Mesendoderm (in vitro differentiated cells): ENCODE measurements at places on chromosomes 7 and 10.

- peak; percentile 79 for DNase-seq
Measured at GRCh38 chr7:121395494-121395960, 581 bp downstream of the FAM3C start.

DNA sequence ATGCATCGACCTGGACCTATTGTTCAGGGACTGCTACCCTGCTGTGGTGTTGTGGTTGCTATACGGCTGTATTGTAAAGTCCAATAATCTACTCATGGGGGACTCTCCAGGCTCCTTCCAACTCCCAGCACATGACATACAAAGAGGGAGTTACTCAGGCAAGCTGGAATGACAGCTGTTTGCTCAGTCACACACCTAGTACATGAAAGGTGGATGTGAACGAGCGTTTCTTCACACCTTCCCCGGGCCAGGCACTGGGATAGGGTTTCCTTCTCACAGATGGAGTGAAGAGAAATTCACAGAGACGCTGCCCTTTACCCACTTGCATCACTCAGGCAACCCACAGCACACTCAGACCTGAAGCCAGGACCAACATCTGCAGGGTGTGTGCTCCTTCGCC is 215.7 kb downstream of the TNS3 start:
- DNase-seq: no peak

DNA sequence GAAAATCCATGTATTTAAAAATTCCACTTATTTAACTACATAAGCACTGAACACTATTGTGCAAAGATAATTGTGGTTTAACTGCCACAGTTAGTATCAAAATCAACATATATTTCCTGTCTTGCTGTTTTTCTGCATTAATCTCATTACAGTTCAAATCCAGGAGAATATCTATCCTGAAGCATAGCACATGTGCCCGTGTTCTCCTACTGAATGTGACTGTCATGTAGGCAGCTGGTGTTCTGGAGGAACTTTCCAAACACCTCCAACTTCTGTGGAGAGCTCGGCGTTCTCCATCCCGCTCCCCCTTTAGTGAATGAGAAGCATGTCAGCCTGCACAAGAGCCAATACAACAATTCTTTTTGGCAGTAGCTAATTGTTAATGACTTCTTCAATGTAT is 76.4 kb upstream of the IKZF1 start:
- DNase-seq: no peak

GRCh38 chr10:13643016-13643415 is 56.3 kb downstream of the PRPF18 start:
- no peak for DNase-seq

- no peak for DNase-seq
Measured at GRCh38 chr10:59133841-59134593, 42.4 kb upstream of the PHYHIPL start.

DNA sequence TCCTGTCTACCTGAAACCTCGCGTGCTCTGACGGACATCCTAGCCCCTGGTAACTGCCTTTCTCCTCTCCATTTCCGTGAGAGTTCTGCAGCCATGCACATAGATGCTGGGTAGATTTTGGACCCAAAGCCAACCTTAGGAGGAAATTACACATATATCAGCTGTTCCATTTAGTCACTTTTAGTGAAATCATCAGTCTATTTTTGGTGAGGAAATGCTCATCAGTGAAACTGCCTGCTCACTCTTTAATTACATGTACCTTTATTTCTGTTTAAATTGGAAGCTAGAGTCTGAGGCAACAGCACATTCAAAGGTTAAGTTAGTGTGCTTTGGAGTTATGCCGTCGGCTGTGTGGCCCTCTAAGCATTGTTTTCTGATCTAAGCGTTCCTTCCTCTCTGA is 231.3 kb downstream of the WDR37 start:
- no peak for DNase-seq

GRCh38 chr7:101816595-101817470 is 593 bp upstream of the CUX1 start:
- peak; percentile 50 for DNase-seq

- DNase-seq: no peak
Measured at GRCh38 chr10:101073631-101074030, 11.8 kb downstream of the KAZALD1 start.

DNA sequence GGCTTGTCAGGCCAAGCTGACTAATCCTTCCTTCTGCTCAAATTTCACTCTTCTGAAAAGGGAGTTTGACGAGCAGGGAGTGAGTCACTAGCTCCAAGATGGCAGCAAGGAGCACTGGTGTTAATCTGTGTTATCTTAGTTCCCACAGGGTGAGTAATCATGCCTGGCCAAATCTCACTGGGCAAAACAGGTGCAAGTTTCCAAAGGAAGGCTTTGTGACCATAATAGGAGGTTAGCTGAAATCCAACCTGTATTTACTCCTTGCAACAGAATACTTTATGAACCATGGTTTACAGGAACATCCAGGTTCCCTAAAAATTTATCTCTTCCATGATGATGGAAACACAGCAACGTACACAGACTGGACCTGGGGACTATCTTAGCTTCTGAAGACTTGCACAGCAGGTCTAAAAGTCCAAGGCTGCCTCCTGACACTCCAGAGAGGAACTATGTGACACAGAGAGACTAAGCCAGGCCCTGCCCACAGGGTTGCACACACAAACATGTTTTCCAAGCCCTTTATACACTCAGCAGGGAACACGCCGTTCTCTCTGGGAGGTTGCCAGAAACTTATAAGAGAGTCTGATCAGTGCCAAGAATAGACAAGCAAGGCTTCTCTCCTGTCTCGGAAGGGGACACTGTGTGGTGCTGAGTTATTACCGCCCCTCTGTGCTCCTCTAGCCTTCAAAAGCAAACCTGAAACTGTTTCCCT is 46.3 kb downstream of the PDK4 start:
- DNase-seq: peak; percentile 80

DNA sequence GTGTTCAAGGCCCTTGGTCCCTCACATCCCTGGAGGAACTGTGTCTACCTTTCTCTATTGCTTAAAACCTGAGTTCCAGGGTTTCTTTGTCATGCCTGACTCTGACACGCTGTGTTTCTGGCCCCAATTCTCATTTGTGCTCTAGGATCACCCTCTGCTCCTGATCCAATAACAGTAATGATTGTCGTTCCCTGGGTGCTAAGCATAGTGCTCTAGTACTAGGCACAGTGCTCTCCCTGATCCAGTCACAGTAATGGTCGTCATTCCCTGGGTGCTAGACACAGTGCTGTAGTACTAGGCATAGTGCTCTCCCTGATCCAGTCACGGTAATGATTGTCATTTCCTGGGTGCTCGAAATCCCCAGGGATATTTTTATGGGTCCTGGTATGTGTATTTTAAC is 46.6 kb upstream of the UCN3 start:
- no peak for DNase-seq

- DNase-seq: no peak
Measured at GRCh38 chr10:48241332-48241731, 33.2 kb downstream of the FRMPD2 start.

DNA sequence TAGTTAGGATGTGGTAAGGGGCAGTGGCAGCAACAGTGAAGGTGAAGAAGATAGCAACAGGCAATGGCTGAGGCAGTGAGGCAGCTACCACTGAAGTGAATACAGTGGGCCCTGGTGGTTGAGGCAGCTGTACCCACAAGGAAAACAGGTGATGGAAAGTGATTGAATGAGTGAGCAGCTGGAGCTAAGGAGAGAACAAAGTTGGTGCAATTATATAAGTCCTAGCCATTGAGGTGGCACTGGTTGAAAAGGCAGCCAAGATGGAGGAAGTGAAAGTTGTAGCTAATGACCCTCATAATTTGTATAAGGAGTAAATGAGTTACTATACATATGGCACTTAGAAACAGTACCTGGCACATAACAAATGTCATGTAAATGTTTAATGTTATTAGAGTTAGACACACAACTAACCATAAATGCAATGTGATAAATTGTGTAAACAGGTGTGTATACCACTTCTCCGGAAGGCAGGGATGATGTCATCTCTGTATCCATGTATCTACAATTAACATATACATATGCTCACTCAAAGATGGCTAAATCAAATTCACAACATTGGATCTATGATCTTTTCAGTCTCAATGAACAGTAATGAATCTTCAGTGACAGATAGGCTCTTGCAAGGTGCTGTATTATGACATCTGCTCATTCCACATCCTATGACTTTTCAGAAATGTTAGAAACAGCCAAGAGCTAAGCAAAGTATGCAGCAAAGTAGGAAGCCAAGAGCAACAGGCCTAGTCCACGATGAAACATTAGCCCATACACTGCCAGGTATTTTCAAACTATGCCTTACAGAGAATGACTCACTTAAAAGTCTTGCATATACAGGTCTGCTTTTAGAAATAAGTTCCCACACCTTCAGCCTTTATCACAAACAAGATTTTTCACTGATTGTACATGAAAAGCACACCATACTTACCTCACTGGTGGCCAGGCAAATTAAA is 10.7 kb downstream of the XPNPEP1 start:
- peak; percentile 32 for DNase-seq

DNA sequence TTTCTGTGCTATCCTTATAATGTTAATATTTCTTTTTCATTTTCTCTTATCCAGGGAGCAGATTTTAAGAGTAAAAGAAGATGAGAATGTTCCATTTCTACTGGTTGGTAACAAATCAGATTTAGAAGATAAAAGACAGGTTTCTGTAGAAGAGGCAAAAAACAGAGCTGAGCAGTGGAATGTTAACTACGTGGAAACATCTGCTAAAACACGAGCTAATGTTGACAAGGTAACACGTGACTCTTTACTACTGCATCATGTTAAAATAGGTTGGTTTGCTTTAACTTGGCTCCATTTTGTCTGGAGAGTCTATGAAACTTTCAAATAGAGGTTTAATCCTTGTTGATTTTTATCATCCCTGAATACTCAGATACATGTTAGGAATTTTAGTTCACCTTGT is 73.3 kb downstream of the RALA start:
- no peak for DNase-seq

- no peak for DNase-seq
Measured at GRCh38 chr10:103849880-103850571, 5.3 kb downstream of the SH3PXD2A start.

DNA sequence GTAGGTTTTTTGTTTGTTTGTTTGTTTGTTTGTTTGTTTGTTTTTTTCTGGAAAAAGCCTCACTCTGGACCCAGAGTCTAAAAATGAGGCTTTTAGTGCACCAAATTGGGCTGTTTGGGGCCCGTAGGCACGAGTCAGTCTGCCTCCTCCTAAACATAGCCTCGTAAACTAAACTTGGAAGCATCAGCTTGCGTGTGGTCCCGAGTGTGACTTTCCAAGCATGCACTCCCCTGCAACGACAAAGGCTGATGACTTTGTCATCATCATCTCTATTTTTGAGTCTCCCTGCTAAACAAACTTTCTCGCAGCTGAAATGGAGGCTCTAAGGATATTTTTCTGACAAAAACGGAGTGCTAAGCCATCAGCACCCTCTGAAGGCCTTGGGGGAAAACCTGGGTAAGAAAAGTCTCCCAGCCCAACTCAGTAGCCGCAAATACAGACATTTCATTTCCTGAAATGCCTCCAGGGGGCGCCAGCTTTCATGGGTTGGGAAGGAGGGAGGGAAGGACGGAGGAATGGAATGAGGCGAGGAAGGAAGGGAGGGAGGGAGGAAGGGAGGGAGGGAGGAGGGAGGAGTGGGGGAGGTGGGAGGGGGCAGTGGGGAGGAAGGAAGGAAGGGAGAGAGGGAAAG is 245.9 kb downstream of the KCNMA1 start:
- peak; percentile 94 for DNase-seq

- peak; percentile 28 for DNase-seq
Measured at GRCh38 chr7:37986908-37987330, 66.5 kb downstream of the EPDR1 start.

GRCh38 chr10:23610626-23611307 is 171.9 kb downstream of the OTUD1 start:
- no peak for DNase-seq

- DNase-seq: no peak
Measured at GRCh38 chr7:112556633-112557032, 75.8 kb downstream of the LSMEM1 start.

DNA sequence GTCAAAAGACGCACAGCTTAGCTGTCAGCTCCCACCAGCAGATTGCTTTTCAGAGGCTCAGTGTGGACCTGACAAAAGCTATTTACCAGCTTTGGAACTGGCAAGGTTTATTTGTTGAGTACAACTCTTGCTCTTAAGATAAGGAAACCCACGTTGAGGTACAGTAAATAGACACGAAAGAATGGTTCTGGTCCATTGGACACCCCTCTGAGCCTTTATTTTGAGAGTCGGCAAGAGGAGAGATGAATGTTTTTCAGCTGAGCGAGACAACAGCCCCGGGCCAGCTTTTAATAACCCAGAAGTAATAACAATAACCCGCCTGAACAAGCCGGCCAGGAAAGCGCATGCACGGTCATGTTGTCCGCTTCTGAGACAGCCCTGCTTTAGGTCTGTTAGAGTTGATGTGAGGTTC is 49.0 kb downstream of the WNT2 start:
- DNase-seq: no peak

GRCh38 chr7:157543791-157544190 is 207.0 kb downstream of the DNAJB6 start:
- no peak for DNase-seq

- no peak for DNase-seq
Measured at GRCh38 chr7:17207220-17207619, 91.2 kb upstream of the AHR start.

- no peak for DNase-seq
Measured at GRCh38 chr7:91013078-91013477, 251.2 kb upstream of the FZD1 start.

DNA sequence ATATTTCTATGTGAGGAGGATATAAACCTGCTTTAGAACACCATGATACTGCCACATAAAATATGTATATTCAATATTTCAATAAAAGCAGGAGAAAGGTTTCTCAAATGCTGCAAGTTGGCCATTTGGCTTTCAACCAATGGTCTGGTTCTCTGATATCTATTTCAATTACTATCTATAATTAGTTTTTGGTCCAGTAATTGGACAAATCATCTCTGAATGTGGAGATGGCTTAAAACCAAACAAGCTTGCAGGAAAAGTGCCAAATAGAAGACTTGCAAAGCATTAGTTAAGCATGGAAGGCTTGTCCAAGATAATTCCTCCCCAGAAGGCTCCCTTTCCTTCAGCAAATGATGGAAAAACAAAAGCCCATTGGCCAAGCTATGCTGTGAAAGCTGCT is 140.1 kb downstream of the CPEB3 start:
- no peak for DNase-seq

DNA sequence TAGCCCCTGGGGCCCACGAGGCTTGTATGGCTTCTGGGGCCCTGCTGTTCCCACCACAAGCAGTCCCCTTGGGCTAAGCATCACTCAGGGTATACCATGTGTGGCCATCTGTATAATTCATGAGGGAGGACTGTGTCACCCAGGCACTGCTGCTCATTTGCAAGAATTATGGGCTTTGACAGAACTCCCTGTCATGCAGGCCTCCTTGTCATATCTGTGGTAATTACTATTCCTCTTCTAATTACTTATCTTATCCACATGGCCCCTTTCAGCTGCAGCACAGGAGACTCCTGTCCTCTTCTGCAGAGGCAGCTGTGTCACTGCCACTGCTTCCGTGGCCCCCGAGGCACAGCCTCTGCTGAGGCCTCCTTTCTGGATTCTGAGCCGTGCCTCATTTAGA is 46.3 kb downstream of the LRMDA start:
- no peak for DNase-seq

DNA sequence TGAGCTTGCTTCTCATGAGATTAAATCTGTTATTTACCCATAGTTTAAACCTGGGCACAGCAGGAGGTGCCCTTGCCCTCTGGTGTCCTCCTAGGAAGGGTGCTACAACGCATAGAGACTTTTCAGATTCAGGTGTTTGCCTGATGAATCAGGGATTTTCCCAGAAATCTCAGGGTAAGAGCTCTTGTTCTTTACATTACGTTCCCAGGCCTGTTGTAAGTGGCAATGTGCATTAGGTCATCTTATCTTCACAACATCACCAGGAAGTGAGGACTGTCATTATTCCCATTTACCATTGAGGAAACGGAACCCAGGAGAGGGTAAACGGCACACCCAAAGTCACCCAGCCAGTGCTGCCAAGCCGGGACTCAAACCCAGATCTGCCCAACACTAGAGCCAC is 73.0 kb downstream of the NHLRC2 start:
- peak; percentile 7 for DNase-seq
